Fibroblast of skin of left quadriceps (primary cell): ENCODE measurements at places on chromosomes 6 and 20.

DNA sequence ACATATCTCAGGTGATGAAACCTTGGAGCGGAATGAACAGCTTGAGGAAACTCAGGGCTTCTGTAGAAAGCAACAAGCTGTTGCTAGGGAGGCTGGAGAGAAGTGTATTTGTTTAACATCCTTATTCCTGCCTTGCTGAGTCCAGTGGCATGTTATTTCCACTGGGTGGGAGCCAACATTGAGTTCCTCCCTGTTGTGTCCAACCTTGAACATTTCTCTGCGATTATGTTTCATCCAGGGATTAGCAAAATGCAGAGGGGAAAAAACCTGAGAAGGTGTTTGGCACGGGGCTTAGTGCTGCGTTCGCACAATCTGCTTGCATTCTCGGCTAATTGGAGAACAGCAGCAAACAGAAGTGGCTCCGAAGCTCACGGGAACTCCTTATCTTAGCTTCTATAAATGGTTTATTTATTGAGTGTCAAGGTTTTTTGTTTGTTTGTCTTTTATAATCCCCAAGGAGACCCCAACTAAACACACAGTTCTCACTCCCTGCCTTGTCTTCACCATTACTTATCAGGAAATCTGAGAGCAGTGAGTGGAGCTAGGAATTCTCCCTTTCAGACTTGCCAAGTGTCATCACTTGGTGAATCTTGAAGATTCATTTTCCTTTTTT lies 412.8 kb downstream of the CDC5L start:
- DNase-seq = no peak

DNA sequence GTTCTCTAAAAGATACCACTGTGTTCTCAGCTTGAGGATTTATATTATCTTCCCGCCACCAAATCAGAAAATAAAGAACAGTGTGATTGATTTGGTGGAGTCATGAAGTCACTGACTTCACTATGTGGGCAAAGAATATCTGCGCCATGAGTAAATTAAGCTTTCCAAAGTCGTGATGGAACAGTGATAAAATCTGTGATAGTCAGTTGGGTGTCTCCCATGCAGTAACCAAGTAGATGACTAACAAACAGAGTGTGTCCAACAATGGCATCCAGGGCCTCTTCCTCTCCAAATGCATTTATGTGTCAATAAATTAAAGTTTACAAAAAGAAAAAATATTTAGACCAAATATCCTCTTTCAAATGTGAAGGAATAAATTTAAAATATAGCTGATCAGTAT lies 87.0 kb upstream of the DST start:
- no peak for DNase-seq

DNA sequence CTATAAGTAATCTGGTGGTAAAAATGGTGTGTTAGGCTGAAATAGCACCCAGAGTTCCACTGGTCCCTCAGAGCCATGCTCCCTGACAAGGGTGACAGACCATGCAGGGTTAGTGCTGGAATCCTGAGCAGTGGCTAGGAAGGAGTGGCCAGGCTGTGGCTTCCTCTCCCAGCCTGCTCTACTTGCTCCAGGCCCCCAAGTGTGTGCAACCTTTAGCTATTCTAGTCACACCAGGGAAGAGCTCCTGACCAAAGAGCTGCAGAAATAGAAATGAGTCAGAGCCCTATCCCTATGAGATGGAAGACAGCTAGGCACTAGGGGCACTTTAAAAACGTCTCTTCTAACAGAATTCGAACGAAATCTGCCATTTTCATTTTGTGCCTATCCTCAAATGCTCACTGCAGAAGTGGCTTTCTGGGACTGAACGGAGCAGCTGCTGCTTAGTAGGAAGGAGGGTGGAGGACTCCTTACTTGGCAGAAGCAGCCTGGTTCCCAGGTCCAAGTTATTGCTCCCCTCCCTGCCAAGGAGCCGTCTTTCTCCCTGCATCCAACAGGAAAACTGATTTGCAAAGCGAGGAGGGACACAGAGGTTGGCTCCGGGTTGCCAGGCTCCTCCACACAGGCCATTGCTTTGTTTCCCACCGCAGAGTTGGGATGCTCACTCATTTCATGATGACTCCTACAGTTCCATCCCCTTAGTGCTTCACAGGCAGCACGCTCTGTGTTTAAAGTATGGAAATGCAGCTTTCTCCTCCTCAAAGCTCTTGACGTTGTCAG lies 754.5 kb downstream of the C6orf118 start:
- no peak for DNase-seq

DNA sequence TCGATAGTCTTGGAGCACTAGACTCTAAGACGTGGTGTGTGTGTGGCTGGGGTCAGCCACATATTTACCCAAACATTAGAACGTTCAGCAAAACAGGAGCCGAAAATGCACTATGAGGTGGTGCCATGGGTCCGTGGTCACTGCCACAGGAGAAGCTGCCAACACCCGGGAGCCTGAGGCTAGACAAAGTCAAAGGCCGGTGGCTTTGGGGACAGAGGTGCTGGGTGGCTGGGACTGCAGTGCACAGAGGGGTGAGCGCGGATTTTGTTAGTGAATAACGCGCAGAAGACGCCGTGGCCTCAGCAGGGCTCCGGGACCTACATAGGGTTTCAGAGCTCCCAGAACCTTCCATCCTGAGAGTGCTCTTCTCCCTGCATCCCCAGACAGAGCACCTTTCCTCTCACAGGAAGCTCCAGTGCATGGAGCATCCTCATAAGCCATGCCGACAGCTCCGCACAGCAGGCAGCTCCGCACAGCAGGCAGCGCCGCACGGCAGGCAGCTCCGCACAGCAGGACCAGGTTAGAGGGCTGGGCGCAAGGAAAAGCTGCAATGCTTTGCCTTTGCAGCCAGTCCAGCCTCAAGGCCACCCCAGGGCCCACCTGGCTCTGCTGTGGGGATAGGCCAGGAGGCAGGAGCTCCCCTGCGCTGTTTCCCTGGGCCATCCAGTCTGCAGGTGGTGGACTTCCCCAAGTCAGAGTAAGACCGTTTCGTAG lies 304.1 kb downstream of the TAF4 start:
- no peak for DNase-seq

DNA sequence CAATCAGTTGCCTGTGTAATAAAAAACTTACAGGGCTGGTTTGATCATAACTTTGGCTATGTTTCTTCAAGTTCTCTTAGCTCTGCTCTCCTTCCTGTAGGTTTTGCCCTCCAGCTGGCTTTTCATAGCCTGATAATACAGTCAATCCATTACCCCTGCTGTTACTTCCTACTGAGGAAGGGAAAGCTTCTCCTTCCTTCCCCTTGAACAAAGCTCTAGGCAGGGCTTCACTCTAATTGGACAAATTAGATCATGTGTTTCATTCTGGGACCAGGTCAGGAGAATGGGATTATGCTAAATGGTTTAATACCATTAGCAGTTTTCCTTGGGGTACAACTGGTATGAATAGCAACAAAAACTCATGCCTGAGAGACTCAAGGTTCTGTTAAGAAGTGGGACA lies 106.8 kb upstream of the MCHR2 start:
- DNase-seq = no peak

GRCh38 chr6:314377-314776 lies 22.1 kb downstream of the DUSP22 start:
- no peak for DNase-seq

- no peak for DNase-seq
Observed at GRCh38 chr20:40958598-40958997, 70.0 kb upstream of the TOP1 start.

GRCh38 chr20:34243377-34243776 lies 2.2 kb downstream of the ASIP start:
- no peak for DNase-seq

DNA sequence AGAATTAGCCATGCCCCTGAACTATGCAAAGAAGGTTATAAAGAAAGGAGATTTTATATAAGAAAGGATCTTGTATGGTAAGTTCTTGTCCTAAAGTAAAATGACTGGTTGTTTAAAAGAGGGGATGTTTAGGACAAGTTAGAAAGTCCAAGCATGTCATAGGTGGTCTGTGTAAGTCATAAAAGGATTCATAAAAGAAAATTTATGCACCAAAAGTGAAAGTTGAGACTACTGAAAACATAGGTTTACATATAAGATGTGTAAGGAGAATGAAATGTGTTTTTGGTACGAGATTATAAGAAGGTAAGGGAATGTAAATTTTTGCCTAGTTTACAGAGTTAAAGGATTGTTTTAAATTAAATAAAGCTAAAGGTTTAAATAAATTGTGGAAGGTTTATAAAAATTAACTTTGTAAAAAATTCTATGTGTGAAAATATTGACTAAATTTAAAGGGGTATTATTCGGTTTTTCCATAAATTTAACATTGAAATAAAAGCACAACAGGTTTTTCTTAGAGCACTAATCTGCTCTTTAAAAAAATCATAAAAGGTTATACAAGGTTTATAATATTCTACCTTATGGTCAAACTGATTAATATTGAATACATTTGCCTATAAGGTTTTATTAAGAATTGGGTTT lies 93.6 kb upstream of the UST start:
- no peak for DNase-seq

- no peak for DNase-seq
Observed at GRCh38 chr20:58571356-58571692, 56.1 kb upstream of the APCDD1L start.

- DNase-seq = no peak
Observed at GRCh38 chr6:6721606-6722005, 133.1 kb downstream of the LY86 start.

- DNase-seq = no peak
Observed at GRCh38 chr20:62595491-62595890, 46.8 kb upstream of the SLCO4A1 start.

DNA sequence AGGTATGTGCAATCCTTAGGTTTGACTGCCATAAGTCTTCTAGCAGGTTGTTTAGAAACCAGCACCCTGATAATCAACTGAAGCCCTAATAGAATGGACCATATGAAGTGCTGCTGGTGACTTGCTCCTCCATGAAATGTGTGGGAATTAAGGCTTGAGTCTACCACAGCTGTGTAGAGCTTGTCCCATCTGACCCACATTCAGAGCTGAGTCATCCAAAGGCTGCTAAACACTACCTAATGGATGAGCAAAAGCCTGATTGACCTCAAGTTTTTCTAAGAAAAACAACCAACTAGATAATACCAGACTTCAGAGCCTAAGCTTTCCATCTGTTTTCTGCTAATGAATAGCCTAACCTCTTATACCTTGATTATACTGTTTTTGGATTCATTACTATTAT lies 120.3 kb upstream of the MOCS1 start:
- no peak for DNase-seq

DNA sequence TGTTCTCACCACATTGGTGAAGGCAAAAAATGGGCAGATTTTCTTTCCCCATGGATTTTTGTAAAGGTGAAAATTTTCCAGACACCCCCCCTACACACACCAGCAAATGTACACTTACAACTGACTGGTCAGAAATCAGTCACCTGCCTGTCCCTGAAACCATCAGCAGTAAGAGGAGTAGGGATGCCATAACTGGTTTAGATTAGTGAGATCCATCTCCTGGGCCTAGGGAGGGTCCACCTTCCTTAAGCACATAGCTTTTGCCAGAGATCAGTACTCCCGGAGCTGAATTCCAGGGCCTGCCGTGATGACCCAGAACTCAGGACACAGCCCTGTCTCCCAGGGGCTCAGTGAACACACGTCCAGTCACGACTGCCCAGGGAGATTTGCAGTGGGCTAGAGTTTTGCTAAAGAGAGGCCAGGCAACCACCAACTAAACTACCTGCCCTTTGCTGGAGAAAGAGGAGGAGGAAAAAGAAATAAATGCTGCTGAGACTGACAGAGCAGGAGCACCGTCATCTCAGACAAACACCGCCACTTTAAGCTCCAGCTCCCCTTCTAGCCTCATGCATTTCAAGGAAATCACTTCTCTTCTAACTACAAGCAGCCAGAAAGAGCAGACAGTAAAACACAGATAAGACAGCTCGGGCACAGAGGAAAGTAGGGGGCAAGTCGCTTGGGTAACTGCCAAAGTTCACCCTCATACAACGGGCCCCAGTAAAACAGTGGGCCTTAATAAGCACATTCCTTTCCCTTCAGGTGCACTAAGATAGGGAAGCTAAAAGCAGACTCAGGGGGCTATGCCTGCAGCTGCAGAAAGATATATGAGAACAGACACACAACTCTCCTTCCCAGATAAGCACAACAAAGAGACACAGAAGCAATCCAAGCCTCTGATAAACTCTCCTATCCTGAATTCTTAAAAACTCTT lies 82.6 kb upstream of the SPTLC3 start:
- DNase-seq = no peak

DNA sequence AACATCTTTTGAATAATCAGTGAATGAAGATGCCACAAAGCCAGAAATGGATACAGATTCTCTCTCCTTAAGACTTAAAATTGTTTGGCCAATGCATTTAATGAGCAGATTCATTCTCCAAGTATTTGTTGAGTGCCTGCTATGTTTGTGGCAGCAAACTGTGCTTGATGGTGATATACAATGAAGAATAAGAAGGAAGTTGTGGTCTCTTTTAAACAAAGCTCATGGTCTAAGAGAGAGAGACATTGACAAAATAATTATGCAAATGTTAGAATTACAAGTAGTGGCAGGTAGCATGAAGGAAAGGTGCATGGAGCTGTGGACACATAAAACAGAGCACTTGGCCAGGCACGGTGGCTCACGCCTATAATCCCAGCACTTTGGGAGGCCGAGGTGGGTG lies 28.3 kb downstream of the NFATC2 start:
- no peak for DNase-seq

DNA sequence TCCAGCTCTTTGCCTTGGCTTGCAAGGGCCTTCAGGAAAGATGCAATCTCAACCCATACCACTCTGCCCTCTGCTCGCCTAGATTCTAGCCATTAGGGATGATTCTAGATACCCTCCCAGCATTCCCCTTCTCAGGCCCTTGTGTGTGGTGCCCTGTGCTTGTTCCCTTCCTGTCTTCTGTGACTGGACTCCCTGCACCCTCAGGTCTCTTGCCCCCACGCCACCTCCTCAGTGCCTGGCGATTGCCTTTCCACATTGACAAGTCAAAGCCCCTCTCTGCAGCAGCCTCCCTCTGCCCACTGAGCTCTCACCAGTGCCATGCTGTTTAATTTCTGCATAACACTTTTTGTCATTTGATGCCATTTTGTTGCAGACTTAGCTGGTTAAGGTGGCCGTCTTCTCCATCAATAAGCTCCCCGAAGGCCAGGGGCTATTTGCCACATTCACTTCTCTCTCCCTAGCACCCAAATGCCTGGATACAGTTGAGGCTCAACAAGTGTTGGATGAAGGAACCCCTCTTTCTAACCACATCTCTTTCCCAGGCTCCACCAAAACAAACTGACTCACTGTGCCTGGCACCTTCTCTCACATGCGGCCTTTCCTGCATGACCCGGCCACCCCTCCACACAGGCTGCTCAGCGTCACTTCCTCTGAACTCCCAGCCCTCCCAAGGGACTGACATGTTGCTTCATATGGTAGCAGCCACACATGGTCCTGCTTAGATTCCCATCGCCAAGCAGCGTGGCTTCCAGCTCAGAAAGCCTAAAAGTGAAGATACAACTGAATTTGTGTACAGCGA lies 4.6 kb upstream of the TXNDC5 start:
- DNase-seq = peak; percentile 79

DNA sequence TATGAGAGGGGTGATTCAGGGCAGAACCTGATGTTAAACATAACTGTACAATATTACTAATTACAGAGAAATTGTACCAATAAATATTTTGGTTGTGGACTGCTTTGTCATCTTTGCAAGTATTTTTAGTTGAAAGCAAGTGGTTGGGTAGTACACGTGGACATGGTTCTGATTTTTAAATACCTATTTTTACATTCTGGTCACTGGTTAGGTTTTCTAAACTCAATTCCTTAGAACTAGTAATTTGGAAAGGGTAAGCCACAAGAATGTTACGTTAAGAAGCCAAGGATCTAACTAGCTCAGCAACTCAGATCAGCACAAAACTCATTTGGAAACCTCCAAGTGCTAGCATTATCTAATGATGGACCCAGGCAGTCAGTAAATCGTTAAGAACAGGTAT lies 2.7 kb downstream of the EPB41L2 start:
- DNase-seq = no peak
